HCT116 (cell line): ENCODE measurements at places on chromosomes 13 and 19.

DNA sequence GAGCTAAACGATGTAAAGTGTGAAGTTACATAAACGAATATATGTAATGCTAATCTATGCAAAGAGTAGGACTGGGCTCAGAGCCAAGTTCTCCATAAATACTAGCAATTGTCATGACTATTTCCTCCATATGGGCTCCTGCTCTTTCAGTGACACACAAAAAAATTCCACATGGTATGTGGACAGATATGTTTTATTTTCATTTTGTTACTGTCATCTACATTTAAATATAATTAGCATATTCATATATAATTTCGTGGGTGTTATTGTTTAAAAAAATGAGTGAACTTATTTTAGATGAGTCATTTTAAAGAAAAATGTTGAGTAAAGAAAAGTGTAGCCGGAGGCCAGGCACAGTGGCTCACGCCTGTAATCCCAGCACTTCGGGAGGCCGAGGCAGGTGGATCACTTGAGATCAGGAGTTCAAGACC lies 5.0 kb upstream of the IGSF23 start:
- no peak overlapping the region for H3K27ac ChIP-seq
- DNase-seq = no peak
- H3K27me3 ChIP-seq = no peaks in the 10 kb centered on the region
- H3K36me3 ChIP-seq = no peaks in the 10 kb centered on the region
- H3K4me1 ChIP-seq = no peaks in the 10 kb centered on the region

DNA sequence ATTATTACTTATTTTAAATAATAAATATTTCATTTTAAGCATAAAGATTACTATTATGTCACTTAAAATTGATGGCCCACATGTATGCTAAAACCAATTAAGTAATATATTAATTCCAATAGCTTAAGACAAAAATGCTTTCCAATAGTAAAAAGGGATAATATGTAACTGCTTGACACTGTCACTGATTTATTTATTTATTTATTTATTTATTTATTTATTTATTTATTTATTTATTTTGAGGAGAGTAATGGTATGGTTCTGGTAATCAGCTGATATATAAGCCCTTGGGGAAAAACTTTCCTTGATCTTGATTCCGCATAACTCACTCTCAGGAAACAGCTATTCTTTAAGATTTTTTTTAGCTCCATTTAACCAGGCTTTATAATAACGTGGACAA lies 903.0 kb upstream of the ATXN8OS start:
- no peak overlapping the region for H3K4me3 ChIP-seq
- no peaks in the 10 kb centered on the region for H3K36me3 ChIP-seq
- no peaks in the 10 kb centered on the region for H3K27me3 ChIP-seq

DNA sequence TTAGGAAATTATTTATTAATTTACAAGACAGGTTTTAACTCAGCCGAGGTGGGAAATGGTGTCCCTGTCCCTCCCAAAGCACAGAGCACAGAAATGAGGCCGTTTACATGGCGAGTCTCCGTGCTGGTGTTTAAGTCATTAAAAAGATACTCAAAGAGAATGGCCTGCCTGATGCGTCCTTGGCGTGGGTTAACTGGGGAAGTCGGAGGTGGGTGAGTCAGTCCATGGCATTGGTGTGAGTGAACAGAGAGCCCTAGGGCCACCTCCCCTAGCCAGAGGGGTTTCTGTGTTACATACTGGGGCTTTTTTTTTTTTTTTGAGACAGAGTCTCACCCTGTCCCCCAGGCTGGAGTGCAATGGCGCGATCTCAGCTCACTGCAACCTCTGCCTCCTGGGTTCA lies 3.9 kb downstream of the FEM1A start:
- no peak for DNase-seq
- no peak overlapping the region for H3K27ac ChIP-seq
- H3K4me3 ChIP-seq = no peak overlapping the region
- H3K36me3 ChIP-seq = peaks cover 10% of the 10 kb centered on the region
- peaks cover 15% of the 10 kb centered on the region for H3K4me1 ChIP-seq
- no peaks in the 10 kb centered on the region for H3K27me3 ChIP-seq

GRCh38 chr19:6767081-6767356 lies 216 bp downstream of the SH2D3A start:
- H3K4me3 ChIP-seq = peak overlapping the region; percentile 71
- peaks cover 2% of the 10 kb centered on the region; the same call in 1 of the 2 replicates for H3K36me3 ChIP-seq
- no peak for DNase-seq
- H3K27me3 ChIP-seq = no peaks in the 10 kb centered on the region
- H3K27ac ChIP-seq = peak overlapping the region; percentile 93

GRCh38 chr19:3387645-3388589 lies 21.5 kb downstream of the NFIC start:
- no peak for DNase-seq
- H3K4me3 ChIP-seq = no peak overlapping the region
- H3K27me3 ChIP-seq = no peaks in the 10 kb centered on the region
- peaks cover 3% of the 10 kb centered on the region; the same call in 1 of the 2 replicates for H3K36me3 ChIP-seq
- peak overlapping the region; percentile 65 for H3K27ac ChIP-seq

DNA sequence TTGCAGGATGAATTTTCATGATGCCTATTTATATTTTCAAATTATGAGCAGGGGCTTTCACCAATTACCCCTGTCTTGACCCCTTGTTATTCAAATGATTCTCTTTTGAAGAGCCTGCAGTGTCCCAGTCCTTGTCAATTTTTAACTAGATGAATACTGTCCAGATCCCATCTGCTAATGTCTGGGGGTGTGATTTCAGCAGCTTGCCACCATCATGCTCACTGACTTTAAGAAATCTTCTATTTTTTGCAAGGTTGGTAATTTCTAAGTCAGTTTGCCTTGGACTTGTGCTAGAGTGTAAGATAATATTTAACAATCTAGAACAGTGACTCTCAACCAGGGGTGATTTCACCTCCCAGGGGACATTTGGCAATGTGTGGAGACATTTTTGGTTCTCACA lies 106.0 kb downstream of the CACNA1A start:
- H3K27me3 ChIP-seq = no peaks in the 10 kb centered on the region
- H3K27ac ChIP-seq = peak overlapping the region; percentile 91; the same call in 1 of the 2 replicates
- DNase-seq = no peak

DNA sequence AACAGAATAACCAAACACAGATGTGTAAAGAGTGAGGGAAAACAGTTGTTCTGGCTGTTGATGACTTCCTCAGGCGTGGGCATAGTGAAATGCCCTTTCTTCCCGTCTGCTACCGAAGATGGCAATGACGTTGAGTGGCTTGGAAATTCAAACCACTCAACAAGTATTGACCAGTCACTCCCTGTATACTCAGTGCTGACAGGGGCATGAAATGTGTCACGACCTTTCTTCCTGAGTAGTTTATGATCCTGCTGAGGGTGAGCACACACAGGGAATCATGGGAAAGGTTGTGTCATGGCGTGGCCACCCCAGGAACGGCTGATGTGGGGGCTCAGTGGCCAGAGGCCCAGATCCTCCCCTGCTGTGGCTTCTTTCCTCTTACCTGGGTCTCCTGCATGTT lies 87.8 kb upstream of the C1QTNF9B start:
- no peaks in the 10 kb centered on the region for H3K36me3 ChIP-seq
- no peak overlapping the region for H3K27ac ChIP-seq
- 0 out of 2 replicates have a peak, but pooled peaks cover under 1% of the 10 kb centered on the region for H3K27me3 ChIP-seq
- no peaks in the 10 kb centered on the region; the same call in 1 of the 2 replicates for H3K4me1 ChIP-seq

DNA sequence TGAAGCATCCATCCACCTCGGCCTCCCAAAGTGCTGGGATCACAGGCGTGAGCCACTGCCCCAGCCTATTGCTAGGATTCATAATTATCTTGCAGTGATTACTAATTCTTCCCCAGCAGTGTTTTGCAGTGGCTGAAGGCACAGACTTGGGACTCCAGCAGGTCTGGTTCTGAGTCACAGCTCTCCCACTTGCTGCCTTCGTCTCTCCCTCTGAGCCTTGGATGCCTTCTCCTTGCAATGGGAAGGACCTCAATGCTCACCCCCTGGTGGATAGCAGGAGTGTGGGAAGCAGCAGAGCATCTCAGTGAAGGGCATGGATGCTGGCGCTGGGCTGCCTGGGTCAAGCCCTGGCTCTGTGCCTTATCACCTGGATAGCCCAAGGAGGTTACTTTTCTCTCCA lies 37.6 kb upstream of the SHKBP1 start:
- H3K4me1 ChIP-seq = peaks cover 6% of the 10 kb centered on the region; the same call in 1 of the 2 replicates
- no peak for DNase-seq
- no peaks in the 10 kb centered on the region for H3K36me3 ChIP-seq
- no peak overlapping the region for H3K27ac ChIP-seq
- H3K4me3 ChIP-seq = no peak overlapping the region
- H3K27me3 ChIP-seq = no peaks in the 10 kb centered on the region

DNA sequence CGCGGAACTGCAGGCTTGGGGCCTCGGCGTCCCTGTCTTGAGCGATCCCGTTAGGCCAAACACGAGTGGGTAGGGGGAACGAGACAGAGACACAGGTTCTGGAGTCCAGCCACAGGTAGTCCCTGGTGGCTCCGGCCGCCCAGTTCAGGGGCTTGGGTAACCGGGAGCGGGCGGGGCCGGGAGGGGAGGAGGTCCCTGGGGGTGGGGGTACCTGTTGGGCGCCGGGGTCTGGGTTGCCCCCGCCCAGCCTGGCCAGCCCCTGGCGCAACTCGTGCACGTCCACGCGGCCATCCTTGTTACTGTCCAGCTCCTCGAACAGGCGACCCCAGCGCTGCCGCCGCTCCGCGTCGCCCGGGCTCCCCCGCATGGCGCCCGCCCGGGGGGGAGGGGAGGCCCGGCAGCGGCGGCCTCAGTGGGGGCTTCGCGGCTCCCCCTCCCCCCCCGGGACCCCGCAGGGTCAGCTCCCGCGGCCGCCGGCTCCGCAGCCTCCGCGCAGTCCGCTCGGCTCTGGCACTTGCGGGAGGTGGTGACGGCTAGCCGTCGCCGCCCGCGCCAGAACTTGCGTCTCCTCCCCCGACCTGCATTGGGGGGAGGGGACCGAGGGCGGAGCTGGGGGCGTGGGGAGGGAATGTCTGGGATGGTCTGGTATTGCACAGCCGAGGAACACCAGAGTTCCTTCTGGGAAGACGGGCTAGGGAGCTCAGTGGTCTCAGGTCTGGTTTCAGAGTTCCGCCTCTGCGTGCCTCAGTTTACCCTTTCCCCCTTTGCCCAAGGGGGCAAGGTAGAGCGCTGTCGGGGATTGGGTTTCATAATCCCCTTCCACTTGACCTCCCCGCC lies at the start of gene SLC25A23:
Gene SLC25A23 (minus strand): TSS at position 531 of the 837 bp plus-strand sequence. CDS start 164 bp downstream, at position 367.
- H3K4me3 ChIP-seq = peak within 1 kb of the TSS; percentile 88
- H3K27me3 ChIP-seq = no peaks in the 10 kb centered on the region
- peak; percentile 61 for DNase-seq
- H3K36me3 ChIP-seq = peaks cover 10% of the 10 kb centered on the region
- H3K27ac ChIP-seq = peak within 1 kb of the TSS; percentile 62
